Mesenchymal stem cell (in vitro differentiated cells and primary cell): ENCODE measurements at places on chromosomes 16 and 17.
A peak's percentile ranks its signal among the peaks of the same experiment; 100 is the strongest.

DNA sequence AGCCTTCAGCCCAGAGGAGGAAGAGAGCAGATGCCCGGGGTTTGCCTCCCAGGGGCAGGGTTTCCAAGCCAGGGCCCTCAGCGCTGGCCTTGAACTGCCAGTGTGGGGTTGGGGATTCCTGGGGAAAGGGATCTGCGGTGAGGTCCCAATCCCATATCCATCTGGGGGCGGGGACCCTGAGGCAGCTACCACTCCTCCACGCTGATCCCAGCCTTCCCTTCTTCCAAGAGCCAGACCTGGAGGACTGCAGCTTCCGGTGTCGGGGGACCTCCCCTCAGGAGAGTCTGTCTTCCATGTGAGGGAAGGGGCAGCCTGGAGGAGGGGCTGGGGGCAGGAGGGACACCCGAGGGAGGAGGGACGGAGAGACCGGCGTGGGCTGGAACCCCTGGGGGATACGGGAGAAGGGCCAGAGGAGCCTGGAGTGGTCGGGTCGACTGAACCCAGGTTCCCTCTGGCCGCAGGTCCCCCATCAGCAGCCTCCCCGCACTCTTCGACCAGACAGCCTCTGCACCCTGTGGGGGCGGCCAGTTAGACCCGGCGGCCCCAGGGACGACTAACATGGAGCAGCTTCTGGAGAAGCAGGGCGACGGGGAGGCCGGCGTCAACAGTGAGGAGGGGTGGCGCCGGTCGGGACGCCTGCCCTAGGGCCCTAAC lies 10.7 kb upstream of the CISD3 start:
- no peak for DNase-seq

DNA sequence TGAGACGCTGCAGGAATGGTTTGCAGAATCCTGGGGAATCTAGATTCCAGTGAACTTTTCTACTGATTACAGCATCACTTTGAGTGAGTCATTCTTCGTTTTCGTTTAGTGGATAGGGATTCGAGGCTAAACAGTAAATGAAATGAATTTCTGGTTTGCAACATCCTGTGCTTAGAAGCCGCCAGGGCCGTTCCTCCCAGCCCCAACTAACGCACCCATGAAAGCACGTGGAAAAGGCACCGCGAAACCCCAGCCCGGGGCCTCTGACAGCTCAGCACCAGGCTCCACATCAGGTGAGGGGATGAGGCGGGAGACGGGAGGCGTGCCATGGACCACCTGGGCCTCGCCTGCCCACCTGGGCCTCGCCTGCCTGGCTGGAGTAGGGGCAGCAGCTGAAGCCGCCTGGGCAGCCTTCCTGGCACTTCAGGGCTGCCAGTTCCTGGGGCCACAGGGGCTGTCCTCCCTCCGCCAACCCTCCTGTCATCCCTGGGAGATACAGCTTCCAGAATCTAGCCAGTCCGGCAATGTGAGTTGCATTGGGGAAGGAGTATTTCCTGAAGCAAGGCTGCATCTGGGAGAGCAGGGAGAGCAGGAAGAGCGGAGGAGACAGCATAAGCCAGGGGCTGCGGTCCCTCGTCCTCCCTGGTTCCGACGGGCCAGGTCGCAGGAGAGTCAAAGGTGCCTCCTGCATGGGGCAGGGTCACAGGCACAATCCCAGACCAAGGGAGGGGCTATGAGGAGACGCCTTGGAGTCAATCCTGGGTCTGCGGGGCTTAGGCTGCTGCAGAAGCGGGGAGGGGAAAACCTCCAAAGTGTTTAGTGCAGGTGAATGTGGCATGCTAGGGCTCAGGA lies 78.4 kb downstream of the RPH3AL start:
- no peak for DNase-seq

DNA sequence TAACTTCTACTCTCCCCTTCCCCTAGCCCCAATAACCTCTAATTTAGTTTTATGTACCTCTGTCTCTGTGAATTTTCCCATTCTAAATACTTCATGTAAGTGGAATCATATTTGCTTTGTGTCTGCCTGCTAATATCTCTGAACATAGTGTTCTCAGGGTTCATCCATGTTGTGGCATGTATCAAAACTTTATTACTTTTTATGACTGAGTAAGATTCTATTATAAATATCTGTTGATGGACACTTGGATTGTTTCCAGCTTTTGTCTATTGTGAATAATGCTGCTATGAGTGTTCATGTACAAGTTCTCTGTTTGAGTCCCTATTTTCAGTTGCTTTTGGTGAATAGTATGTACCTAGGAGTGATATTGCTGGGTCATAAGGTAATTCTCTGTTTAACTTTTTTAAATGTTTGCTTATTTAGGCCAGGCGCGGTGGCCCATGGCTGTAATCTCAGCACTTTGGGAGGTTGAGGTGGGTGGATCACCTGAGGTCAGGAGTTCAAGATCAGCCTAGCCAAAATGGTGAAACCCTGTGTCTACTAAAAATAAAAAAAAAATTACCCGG lies 92.8 kb downstream of the CHD9 start:
- DNase-seq: no peak

GRCh38 chr16:11996433-11997330 lies 20.1 kb downstream of the SNX29 start:
- DNase-seq: no peak

- DNase-seq: no peak
These were observed 8.6 kb upstream of the TSPOAP1 start for GRCh38 chr17:58337210-58337599.

DNA sequence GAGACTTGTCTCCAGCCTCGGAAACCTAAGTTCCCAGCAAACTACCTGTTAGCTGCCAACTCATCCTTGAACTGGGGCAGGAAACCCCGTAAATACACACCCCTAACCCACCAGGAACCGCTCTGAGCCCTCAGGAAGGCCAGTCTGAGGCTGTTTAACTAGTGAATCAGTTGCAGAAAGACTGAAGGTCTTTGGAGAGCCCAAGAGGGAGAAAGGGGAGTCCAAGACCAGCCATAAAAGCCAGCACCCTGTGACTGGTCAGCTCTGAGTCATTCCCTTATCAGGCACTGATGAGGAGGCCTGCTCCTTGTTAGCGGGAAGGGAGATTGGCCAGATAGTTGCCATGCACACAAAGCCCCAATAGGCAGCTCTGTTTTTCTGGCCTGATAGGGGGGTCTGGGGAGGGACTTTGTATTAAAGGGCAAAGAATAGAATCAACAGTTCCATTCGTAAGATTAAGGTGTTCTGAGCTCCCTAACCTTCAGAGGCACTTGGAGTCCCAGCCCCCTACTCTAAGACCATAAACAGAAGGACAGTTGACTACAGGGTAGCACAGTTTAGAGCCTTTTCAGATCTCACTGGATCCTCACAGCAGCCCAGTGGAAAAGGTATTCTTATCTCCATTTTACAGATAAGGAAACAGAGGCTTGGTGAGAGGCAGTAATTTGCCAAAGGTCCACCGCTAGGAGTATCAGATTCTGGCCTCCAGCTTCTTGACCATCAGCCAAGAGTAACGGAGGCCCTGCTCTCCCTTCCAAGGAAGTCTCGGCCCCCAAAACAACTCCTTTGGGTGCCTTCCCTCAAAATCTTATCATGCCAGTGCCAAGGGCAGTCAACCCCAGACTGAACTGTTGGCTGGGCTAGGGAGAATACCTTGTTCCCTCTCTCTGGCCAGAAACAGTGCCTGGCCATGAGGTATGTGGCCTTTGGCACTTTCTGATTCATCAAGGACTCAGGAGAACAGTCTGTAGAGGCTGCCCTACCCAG lies 2.2 kb upstream of the KRT19 start:
- peak; percentile 96 for DNase-seq

DNA sequence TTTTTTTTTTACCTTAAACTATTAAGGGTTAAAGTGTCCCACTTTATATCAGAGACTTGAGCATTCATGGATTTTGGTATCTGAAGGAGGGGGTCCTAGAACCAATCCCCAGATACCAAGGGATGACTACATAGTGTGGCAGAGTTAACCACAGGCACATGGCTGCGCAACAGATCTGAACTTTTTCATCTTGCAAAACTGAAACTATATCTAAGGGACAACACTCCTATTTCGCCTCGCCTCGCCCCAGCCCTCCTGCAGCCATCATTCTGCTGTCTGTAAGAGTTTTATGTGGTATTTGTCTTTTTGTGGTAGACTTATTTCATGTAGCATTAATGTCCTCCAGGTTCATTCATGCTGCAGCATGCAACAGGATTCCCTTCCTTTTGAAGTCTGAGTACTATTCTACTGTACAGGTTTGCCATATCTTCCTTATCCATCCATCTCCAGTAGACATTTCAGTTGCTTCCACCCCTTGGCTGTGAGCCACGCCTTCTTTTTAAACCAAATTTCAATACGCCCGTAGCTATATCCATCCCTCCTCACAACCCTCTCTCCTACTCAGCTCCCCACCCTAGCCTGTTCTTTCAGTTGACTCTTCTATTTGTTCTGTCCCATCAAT lies 53.2 kb downstream of the AMFR start:
- DNase-seq: peak; percentile 21

GRCh38 chr16:89173174-89173921 lies 1.8 kb downstream of the CDH15 start:
- DNase-seq: no peak

- DNase-seq: peak; percentile 43
These were observed 775 bp downstream of the CYTH1 start for GRCh38 chr17:78781104-78781892.

DNA sequence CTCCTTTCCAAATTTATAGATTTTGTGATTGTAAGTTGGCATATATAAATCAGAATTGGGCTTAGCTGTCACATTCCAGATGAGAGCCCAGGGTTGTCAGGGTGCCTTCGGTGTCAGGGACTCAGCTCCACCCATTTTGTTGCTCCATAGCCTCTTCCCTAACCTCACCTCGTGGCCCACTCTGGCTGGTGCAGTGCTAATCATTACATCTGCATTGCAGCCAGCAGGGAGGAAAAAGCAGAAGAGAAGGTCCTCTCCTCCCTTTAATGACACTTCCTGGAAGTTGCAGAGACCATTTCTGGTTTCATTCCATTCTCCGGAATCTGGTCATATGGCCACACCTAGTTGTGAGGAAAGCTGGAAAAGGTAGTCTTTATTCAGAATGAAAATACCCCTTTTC lies 113.3 kb downstream of the CCT6B start:
- DNase-seq: no peak

DNA sequence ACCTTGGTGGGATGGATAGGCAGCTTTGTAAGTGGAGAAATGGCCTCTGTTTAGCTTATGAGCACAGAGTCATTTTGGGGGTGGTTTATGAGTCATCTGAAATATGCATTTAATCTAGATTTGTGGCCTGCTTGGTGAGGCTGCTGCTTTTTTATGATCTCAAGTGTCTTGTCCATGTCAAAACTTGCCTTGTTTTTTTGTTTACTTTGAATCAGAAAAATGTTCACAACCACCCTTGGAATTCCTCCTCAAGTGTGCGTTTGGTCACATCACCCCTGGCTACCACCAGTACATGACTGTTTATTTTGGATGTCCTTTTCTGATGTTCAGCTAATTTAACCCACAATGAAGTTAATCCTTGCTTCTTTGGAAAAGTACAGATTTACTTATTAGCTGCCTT lies 64.6 kb downstream of the FTO start:
- peak; percentile 94 for DNase-seq

DNA sequence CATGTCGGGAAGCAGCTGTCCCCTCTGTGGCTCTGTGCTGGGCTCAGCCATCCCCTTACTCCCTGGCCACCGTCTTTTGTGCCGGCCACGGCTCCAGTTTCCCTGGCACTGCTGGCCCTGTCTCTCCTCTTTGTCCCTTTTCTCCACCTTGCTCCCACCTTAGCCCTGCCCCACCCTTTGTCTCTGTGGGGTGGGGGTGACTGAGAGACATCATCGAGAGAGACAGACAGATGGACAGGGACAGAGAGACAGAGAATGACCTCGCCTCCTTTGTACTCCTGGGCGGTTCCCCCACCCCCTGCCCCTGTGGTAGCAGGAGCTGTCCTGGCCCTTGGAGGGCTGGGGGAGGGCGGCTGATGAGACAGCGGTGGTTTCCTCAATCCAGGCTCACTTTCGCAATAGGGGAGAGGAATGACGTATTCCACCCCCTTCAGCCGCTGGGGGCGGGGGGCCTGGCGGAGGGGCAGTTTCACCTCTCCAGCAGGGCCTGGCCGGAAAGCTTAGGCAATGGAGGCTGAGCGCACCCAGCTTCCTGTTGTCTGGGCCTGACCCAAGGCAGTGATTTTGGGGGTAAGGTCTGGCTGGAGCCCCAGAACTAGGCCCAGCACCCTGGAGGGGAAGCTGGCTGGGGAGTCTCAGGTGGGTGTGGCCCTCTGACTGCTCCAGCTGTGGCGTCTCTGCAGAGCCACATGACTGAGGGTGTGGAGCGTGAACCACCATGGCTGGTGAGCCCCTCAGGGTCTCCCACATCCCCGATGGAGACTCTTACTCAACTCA lies 7.3 kb downstream of the FMNL1 start:
- peak; percentile 93 for DNase-seq

GRCh38 chr17:19431691-19432090 lies 20.7 kb downstream of the RNF112 start:
- DNase-seq: no peak

DNA sequence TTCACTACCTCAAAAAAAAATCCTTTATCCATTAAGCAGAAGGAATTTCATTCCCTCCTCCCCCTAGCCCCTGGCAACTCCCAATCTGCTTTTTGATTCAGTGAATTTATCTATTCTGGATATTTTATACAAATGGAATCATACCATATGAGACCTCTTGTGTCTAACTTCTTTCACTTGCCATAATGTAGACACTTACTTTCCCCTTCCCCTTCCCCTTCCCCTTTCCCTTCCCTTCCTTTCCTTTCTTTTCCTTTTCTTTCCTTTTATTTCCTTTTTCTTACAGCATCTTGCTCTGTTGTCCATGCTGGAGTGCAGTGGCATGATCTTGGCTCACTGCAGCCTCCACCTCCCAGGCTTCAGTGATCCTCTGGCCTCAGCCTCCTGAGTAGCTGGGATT lies 50.5 kb downstream of the PSMD12 start:
- DNase-seq: no peak

- no peak for DNase-seq
These were observed 24.7 kb downstream of the NGFR start for GRCh38 chr17:49519781-49520180.

DNA sequence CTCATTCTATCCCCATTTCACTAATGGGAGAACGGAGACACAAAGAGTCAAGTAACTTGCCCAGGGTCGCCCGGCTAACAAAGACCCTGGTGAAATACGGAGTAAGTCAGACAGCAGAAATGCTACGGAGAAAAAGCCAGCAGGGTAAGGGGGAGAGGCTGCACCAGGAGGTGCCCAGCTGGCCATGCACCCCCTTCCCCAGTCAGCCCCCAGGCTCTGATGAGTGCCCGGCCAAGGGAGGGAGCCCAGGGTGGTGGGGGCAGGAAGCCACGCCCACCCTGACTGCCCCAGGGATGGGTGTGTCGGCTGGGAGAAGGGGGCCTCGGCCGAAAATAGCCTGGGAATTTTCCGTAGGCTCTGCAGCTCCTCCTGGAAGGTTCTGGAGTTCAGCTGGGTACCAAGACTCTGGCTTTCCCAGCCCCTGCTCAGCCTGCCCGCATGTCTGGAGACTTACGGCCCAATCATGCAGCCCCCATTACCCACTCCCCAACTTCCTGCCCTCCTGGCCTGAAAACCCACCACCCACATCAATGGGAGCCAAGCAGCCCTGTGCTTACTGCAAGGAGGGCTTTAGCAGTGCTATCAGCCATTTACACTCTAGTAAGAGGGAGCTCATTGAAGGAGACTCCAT lies 4.2 kb downstream of the CARHSP1 start:
- DNase-seq: peak; percentile 39

GRCh38 chr17:41009301-41009760 lies 403 bp upstream of the KRTAP3-1 start:
- no peak for DNase-seq

GRCh38 chr17:55513885-55514590 lies 2.8 kb upstream of the SMIM36 start:
- peak; percentile 74 for DNase-seq

GRCh38 chr17:43860077-43860725 lies 13.2 kb downstream of the CD300LG start:
- peak; percentile 36 for DNase-seq
